Panc1 (cell line): ENCODE measurements at places on chromosomes 3 and 15. TPM values are rescaled to one million over a fixed set of nuclear protein-coding genes. Genes with fewer than 3 reads are reported as not detected.

DNA sequence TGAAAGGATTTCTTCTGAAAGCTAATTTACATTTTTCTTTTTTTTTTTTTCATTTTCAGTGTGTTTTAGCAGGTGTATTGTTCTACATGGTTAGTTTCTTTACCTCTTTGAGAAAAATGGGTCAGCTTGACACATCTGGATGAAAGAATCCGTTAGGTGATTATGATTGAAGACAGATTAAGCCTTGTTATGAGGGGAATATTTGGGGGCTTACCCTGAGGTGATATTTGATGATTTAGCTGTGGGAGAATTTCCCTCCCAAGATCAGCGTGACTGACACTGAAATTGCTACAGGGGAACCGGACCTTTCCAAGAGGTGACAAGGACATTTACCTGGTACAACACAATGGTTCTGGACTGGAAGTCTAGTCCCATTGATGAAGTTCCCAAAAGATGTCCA lies 147.5 kb downstream of the NFKBIZ start:
- no peak for DNase-seq

CYP1A1 gene
- total RNA-seq: 0.15 TPM

GRCh38 chr15:62969442-62970089 lies 73.0 kb upstream of the TPM1 start:
- no peak for DNase-seq

DNA sequence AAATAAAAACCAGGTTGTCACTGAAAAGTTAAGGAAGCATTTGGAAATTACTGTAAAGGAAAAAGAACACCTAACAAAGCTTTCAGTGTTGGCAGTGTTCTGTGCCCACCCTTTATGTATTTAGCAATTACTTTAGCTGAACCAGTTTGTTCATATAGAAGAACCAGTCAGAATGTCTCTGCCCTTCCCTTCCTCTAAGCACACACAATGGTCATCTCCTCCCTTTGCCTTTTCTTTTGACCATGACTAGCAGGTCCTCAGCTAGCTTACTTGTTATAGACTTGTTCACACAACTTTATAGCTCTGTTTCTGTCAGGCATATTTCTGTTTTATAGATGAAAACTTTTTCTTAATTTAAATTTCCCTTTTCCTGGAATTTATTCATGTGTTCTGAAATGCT lies 59.6 kb downstream of the AKAP13 start:
- DNase-seq: no peak

DNA sequence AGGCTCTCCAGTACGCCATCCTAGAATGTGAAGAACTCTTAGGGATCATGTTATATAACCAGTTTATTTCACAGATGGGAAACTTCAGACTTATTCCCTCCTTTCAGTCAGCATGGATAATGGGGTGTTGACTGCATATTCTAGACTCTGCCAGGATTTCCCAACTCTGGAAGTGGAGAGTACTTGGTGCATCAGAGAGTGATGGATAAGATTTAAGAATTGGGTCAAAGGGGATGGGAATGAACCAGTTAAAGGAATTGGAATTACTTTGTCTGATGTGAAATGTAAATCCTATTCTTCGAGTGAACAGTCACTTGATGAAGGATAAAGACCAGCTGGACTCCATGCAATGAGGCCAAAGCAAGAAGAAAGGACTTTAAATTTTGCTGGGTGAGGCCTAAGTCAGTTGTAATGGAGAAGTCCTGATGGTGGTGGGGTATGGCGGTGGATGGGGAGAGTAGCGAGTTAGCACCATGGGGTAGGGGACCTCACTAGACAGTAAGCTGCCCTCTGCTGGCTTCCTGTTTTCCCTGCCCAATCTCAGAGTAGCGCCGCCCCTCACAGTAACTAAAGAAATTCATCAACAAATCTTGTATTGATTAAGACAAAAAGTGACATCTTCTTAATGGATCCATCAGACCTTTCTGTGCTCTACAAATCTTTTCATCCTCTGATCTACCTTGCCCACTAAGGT lies 7.3 kb upstream of the CACNA1D start:
- no peak for DNase-seq

DNA sequence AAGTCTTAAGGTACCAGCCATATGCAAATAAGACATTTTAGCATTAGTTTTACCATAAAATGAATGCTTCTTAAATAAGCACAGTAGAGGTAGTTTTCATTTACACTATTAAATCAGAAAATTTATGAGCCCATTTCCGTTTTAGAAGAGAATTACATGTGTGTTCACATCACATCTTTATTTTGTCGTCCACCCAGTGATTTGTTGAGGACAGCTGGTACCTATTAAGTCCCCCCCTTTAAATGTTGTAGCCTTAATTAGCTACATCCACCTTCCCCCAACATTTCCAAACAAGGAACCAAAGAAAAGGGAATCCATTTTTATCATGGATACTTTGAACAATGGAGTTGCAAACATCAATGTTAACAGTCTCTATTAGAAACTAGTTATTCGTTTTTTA lies 6.8 kb downstream of the IL17RD start:
- DNase-seq: no peak

MAP1A gene
- 1.6 TPM for total RNA-seq

- no peak for DNase-seq
These were observed 1.4 kb upstream of the ISLR2 start for GRCh38 chr15:74128785-74129585.

DNA sequence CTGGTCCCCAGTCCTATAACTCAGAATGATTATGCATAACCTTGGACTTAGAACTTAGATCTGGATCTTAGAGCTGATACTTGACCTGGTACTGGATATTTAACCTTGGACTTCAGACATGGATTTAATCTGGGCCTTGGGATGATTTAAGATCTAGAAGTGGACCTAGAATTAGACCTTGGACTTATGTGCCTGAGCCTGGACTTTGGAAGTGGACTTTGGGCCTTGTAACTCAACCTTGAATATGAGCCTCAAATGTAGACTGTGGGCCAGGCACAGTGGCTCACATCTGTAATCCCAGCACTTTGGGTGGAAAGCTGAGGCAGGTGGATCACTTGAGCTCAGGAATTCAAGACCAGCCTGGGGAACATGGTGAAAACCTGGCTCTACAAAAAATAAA lies 46.1 kb downstream of the ZNF589 start:
- DNase-seq: no peak

DNA sequence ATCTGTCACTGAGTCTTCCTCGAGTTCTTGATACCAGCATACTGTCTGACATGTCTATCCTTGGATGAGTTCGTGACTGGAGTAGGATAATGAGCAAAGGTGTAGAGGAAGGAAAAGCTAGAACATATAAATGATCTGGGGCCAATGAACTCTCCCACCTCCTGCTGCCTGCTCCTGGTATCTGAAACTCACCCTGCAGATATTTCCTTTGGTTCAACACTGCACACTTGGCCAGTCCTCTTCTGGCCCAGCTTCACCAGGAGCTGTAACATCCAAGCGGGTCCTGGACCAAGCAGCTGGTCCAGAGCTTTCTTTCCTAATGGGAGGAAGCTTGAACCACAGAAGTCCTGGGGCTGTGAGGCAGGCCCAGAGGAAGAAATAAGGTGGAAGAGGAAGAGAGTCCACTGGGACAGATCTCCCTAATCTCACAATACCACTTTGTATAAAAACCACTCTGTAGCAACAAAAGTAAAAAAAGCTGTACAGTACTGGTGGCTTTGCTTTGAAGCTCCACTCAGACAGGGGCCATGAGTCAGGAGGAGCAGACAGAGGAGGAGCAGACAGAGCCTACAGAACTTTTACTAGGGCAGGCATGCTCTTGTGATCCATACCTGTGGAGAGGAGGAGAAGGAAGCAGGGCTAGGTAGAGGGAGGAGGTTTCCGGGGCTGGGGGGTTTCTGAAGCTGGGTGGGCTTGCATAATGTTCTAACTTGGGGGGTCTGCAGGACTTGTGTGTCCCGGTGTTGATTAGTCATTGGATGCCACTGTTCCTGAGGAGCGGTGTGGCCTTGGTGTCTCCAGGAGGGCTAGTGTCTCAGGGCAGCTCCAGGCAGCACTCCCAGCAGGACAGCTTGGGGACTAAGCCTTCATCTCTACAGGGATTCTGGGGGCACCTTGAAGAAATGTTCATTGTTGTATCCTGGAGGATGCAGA lies 166.9 kb downstream of the ABHD5 start:
- DNase-seq: no peak

GRCh38 chr3:68408626-68409025 lies 523.7 kb downstream of the TAFA4 start:
- DNase-seq: no peak
